Endothelial cell of umbilical vein (primary cell): ENCODE measurements at places on chromosomes 6 and 20. TPM values are rescaled to one million over a fixed set of nuclear protein-coding genes. Genes with fewer than 3 reads are reported as not detected.

The TAGAP gene
- total RNA-seq, result not detected in 2 replicates

The MAP3K5 gene
- 5.0 and 7.0 TPM in 2 replicates for total RNA-seq

- DNase-seq, result no peak
Measured at GRCh38 chr6:169829786-169830185, 78.4 kb downstream of the ERMARD start.

DNA sequence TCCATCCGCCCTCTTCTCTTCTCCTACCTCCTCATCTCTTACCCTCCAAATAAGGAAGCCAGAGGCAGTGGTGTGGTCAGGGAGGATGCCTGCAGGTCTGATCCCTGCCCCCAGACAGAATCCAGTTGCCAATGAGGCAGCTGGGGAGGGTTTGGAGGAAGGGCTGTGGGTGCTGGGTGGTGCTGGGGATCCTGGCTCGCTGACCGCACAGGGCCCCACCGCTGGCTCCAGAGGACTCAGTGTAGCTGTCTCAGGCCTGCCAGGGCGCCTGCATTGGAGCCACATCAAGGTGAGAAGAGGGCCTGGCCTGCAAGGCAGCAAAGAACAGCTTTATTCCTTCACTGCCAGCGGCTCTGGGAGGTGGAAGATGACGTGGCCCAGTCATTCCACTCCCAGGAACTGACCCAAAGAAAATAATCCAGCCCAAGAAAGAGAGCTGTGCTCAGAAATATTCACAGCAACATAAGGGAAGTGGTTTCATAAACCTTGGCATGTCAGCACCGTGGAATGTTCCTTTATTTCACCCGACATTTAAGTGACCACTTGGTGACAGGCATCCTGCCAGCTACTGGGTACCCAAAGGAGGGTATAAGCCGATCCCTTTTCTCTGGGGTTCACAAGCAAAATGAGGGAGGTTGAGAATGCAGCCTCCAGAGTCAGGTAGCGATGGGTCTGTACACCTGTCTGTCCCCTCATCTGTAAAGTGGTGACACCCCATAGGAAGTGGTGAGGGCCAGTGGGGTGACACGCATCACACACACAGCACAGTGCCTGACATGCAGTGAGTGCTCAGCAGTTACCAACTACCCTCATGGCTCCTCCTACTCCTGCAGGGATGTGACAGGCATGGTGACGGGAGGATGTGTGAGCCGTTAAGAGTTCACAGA lies 125.1 kb downstream of the SNX5 start:
- peak; percentile 66 for DNase-seq

DNA sequence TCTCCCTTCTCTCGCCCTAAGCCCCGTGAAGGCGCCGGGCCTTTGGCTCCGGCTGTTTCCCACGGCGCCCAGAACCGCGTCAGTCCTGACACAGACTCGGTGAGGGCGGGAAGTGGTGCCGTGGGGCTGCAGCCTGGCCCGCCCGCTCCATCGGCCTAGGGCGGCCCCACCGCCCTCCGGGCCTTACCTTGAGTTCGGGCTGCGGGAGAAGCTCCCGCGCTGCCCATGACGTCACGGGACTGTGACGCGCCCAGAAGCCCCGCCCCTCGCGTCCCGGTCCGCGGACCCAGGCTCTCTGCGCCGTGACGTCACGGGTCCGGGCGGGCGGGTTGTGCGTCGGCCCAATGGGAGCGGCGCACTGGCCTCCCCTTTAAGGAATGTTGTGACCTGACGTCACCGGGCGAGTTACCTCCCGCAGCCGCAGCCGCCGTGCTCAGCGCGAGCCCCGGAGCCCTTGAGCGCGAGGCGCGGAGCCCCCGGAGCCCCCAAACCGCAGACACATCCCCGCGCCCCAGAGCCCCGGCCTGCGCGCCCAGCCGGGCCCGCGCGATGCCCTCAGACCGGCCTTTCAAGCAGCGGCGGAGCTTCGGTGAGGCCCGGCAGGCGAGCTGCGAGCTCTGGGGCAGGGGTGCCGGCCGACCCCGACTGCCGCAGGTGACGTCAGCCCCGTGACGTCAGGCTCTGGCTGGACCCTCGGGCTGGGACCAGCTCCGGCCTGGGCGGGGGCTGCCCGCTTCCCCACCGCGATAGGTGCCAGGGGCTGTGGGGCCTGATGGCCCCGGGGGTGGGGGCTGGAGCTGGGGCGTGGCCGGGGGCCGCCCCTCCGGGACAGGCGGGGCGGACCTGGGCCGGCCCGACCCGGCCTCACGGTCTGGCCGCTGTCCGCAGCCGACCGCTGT lies at the start of gene MAP1LC3A:
MAP1LC3A (plus strand) TSS at position 399 of the 899 bp plus-strand sequence; CDS start at position 550, 151 bp downstream.
- DNase-seq, result peak; percentile 93

GRCh38 chr6:70894001-70894400 lies 62.9 kb downstream of the B3GAT2 start:
- DNase-seq, result no peak

DNA sequence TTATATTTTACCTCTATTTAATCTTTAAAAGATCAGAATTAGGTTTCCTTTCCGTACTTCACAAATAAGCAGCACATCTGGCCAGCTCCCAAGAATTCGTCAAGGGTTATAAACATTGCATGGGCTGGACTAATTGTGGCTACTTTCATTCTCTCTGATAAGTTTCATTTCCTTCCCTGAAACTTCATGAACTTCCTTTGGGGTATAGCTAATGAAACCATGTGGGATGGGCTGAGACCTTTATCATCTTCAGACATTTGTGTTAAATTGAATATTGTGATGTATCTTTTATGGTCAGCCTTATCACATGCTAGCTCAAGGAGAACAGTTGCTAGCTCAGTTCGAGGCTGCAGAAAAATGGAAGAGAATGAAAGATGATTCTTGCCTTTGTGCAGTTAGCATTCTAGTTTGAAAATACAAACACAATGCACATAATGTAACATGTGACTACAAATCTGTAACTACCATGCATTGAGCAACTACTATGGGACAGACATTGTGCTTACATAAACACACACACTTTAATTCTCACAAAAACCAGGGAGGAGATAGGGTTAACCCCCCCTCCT lies 1.7 kb upstream of the GMPR start:
- peak; percentile 88 for DNase-seq

GRCh38 chr6:45718131-45718530 lies 297.5 kb downstream of the CLIC5 start:
- DNase-seq, result no peak

GRCh38 chr6:159726255-159726917 lies 920 bp upstream of the WTAP start:
- no peak for DNase-seq

GRCh38 chr6:161019324-161019839 lies 27.8 kb downstream of the MAP3K4 start:
- DNase-seq, result no peak
